ENCODE measurements at places on chromosomes 3 and 15.

DNA sequence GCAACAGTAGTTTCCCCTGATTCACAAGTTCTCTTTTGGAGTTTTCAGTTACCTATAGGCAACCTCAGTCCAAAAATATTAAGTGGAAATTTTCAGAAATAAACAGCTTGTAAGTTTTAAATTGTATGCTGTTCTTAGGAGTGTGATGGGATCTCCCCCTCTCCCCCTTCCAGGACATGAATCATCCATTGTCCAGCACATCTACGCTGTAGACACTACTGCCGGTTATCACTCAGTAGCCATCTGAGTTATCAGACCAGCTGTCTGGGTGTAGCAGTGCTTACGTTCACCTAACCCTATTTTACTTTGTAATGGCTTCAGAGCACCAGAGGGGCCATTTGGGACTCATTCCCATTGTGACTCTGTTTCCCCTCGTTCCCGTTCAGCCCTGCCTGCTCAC, 96.7 kb upstream of the PLXNA1 start:
- DNase-seq = no peak

DNA sequence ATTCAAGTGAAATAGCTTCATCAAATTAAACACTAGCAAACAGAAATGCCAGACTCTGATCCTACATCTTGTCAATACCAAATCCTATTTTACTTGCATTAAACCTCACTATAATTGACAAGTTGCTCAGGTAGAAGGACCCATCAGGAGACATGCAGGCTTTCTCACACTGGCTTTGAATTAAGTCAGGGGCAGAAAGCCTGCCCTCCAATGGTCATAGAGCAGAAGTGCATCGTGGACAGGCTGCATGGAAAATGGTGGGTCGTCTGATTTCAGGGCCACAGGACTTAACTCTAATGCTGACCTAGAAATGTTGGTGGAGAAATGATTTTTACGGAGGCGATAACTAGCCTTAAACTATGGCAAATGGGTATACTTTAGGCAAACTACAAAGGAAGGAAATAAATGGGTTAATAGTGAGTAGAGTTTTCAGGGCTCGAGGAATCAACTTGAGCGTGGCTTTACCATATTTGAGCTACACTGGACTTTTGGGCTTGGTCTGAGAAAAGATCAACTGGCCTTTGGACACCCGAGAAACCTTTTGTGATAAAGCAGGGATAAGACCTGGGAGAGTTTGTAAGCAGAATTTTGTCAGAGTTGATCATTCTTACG, 283.9 kb downstream of the GRM7 start:
- DNase-seq = no peak

- no peak for DNase-seq
Observed at GRCh38 chr3:96101006-96101560, 713.3 kb upstream of the EPHA6 start.

- no peak for DNase-seq
Observed at GRCh38 chr3:146476094-146476740, 6.9 kb upstream of the PLSCR2 start.

GRCh38 chr3:17972476-17972875, 230.0 kb upstream of the TBC1D5 start:
- DNase-seq = no peak

Measured in stimulated activated CD4-positive, alpha-beta T cell treated with anti-CD3 and anti-CD28 coated beads, Interleukin-4, amount 100 ng/mL, for 24 hours (primary cell).